Activated naive CD4-positive, alpha-beta T cell treated with anti-CD3 and anti-CD28 coated beads, Interleukin-2, amount 50 U/mL, for 72 hours (primary cell): ENCODE measurements at places on chromosomes 1 and 21. TPM values are rescaled to one million over a fixed set of nuclear protein-coding genes. Genes with fewer than 3 reads are reported as not detected.

Gene LEPROT
- 19.2 TPM for total RNA-seq

Gene ARHGEF19
- total RNA-seq, result 8.4 TPM

Gene CHIT1
- 1.3 TPM for total RNA-seq

Gene THRAP3
- 153 TPM for total RNA-seq

Gene GPA33
- total RNA-seq, result 0.76 TPM

Gene IER5
- total RNA-seq, result 68.4 TPM

Gene F3
- total RNA-seq, result not detected

Gene IL10
- not detected for total RNA-seq

Gene ACOT11
- 4.5 TPM for total RNA-seq

Gene NUP210L
- total RNA-seq, result 0.11 TPM

Gene OR2M3
- total RNA-seq, result not detected

Gene CLIC4
- total RNA-seq, result 30.0 TPM
